ENCODE measurements at places on chromosomes 4 and X.

- no peak for DNase-seq
Observed at GRCh38 chr4:119206178-119206577, 6.3 kb upstream of the USP53 start.

DNA sequence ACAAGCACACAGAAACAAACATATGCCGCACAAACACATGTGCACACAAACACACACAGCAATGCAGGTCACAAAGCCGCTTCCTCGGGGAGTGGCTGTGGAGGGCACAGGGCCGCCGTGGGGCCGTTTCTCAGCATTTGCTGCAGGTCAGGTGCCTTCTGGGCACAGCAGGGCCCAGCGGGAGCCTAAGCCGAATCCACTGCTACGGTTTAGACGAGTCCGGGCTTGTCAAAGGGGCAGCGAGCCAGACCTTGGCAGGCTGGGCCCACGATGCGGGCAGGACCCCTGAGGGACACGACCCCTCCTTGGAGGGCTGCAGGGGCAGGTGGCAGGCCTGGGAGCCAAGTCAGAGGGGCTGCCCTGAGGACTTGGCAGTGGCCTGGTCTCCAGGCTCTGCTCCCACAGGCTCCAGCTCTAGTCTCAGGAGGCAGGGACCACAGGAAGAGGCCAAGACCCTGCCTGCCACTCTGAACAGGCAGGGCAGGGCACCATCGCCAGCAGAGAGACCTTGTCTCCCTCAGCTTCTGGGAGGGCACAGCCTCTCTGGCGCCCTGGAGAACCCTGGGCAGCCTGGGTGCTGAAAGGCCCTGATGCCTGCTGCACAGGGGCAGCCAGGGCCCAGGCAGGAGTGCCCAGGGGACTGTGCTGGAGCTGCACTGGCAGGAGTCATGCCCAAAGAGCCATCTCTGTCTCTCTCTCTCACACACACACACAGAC lies 5.5 kb upstream of the ATP2B3 start:
- DNase-seq, result no peak

DNA sequence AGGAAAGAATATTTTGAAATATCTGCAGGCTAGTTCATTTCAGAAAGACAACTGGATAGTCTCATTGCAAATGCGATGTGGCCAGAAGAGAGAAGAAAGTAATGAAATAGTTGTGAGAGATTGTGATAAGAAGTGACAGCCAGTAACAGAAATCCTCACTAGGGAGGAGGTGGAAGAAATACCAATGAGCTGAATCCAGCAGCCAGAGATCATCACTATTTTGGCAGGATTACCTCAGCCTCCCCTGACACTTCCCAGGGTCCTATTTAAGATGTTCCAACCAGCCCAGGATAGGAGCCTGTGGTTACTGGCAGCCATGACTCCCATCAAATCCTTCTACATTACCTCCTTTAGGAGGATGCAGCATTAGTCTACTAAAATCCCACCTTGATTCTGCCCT lies 76.7 kb upstream of the ARHGAP24 start:
- DNase-seq, result no peak

DNA sequence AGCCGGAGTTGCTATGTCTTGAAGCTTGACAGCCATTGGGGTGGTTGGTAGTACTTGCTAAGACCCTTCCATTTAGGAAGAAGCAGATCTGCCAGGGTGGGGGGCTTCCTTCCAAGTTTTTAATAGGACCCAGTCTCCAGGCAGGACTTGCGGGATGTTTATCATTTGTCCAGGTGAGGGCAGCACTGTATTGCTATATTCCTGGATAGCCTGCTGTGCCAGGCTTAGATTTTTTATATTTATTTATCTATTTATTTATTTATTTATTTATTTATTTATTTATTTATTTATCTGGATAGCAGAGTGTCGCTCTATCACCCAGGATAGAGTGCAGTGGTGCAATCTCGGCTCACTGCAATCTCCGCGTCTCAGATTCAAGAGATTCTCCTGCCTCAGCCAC lies 87.4 kb upstream of the CT45A1 start:
- no peak for DNase-seq

DNA sequence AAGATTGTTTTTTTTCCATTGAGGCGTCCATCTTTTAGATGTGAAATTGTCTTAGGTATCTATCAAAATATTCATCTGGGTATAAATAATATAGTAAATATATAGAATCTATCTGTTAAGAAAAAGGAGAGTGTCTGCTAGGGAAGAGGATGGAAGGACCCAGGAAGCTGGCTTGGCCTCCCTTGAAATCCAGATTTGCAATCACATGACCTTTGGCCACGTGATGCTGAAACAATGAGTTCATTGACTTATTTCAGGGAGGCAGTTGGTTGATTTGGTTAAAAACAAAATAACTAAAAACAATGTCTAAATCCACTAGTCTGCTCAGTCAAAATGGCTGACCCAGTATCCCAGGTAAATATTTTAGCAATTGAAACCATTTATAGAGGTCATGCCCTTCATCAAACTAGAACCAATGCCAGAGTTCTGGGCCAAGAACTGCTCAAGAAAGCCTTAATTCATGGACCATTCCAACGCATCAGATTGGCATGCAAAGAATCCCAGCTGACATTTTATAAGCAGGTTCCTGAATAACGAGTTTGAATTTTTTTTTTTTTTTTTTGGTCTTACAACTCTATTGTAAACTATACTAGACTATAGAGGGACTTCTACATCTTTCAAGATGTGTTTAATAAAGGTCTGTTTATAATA lies 172.7 kb downstream of the MID1 start:
- DNase-seq, result no peak
